Occipital lobe (tissue), 3 donors: ENCODE measurements at places on chromosomes 4 and X.
A peak's percentile ranks its signal among the peaks of the same experiment; 100 is the strongest.

DNA sequence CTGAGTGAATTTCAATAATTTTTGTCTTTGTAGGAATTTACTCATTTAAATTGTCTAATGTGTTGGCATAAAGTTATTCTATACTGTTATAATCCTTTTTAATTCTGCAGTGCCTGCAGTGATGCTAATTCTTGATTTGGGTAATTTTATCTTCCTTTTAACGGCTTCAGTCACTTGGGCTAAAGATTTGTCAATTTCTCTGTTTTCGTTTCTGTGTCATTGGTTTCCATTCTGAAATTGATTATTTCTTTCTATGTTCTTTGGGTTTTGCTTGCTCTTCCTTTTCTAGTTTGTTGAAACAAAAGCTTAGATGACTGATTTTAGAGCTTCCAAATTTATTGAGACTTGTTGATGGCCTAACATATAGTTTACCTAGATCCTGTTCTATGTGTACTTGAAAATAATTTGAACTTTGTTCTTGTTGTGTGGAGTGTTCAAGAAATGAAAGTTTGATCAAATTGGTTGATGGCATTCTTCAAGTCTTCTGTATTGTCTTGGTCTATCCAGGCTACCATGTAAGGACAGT, 89.4 kb downstream of the TNIP2 start:
- no peak for DNase-seq

DNA sequence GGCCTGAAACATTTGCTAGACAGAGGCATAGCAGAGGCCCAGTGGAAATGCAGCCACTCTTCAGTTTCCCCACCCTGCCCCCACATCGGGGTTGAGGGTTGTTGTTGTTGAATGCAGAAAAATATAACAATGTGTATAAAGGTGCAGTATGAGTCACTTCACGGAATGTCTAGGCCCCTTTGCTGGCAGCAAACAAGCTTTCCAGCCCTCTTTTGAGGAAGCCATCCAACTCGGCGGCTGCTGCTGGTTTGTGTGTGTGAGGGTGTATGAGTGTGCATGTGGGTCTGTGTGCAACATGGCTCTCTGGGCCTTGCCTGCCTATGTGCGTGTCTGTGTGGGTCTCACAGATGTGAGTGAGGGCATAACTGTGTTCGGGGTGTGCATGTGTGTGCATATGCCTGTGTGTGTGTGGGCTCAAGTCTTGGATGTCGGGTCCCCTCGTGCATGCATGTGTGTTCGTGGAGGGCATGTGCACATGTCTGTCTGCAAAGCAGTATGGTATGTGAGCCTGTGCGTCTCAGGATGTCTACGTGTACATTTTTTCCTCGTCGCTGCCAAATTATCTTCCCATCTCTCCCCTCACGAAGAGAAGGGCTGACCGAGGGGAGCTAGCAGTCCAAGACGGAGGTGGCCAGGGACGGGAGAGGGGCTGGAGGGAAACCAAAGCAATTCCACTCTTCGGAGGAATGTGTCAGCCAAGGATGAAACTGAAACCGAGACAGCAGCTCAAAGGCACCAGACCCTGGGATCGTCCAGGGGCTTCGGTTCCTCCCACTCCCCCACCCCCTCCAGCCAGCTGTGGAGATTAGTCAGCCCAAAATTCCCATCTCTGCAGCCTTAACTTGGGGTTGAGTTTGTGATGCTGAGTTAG, 8.4 kb upstream of the ELF4 start:
- DNase-seq: no peak

- DNase-seq: peak; percentile 41
Observed at GRCh38 chr4:8394061-8394519, 46.4 kb downstream of the ACOX3 start.

GRCh38 chrX:108270739-108271396, 167.4 kb downstream of the COL4A6 start:
- no peak for DNase-seq

- DNase-seq: no peak
Observed at GRCh38 chrX:7318661-7319060, 170.7 kb upstream of the PUDP start.

- DNase-seq: no peak
Observed at GRCh38 chr4:172683021-172683420, 485.6 kb upstream of the GALNT7 start.

DNA sequence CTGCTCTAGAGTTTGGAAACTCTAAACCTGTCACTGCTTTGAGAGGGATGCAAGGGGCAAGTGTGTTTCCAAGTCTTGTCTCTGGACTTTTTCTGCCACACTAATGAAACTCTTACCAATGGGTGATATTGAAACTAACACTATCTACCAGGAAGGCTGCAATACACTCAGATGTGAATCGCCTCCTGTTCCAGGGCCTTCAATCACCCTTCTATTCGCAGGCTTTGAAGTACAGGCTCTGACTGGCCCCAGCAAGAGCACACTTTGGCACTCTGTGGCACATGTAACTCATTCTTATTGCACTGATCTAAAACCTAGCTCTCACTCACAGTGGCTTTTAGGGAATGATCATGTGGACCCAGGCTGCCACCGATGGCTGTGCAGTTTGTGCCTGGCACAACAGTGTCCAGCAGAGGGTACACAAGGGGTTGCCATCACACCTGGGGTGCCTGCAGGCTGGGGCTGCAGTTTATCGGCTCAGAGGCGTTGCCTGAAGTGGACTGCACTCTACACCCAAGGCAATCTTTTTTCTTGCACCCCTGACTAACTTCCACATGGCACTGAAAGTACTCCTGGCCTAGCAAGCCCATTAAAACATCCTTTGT, 210.8 kb downstream of the MGST2 start:
- DNase-seq: no peak

- DNase-seq: no peak
Observed at GRCh38 chr4:139568206-139568955, 12.4 kb upstream of the SETD7 start.

GRCh38 chrX:131671735-131672134, 127.9 kb downstream of the OR13H1 start:
- DNase-seq: no peak
